Fibroblast of skin of right quadriceps (primary cell): ENCODE measurements at places on chromosomes 11 and 22.

- DNase-seq: no peak
Measured at GRCh38 chr22:21921184-21921721, 31.4 kb downstream of the PPM1F start.

DNA sequence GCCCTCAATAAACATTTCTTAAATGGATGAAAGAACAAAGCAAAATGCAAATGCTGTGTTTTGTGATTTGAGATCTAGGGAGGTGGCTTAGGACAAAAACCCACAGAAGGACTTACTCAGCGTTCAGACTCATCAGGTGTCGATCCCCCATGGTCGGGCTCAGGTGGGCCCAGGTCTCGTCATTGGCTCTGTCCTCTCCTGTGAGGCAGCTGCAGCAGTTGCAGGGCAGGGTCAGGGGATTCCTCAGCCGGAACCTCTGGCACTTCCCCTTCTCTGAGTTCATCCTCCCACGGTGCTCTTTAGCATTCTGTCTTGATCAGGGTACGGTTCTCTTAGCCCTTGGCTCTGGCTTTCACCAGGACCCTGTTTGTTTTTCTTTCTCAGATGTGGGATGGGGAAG is 14.0 kb upstream of the ACR start:
- DNase-seq: no peak

DNA sequence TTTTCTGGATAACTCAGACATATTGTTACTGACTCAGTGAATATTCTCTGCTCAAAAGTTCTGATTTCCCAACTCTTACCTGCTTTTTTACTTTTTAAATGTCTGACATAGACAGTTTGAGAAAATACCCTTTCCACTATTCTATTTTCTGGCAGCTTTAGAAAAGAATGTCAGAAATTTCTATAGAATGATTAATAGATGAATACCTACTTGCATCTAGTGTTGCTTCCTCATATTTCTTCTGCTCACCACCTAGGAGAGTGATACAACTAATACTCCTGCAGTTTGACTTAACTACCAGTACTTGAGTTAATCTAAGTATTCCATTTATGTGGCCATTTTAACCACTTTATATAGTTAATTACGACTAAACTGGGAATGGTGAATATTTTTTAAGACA is 55.2 kb downstream of the KDM2A start:
- DNase-seq: no peak

GRCh38 chr11:63687845-63688244 is 6.5 kb downstream of the RTN3 start:
- DNase-seq: no peak

DNA sequence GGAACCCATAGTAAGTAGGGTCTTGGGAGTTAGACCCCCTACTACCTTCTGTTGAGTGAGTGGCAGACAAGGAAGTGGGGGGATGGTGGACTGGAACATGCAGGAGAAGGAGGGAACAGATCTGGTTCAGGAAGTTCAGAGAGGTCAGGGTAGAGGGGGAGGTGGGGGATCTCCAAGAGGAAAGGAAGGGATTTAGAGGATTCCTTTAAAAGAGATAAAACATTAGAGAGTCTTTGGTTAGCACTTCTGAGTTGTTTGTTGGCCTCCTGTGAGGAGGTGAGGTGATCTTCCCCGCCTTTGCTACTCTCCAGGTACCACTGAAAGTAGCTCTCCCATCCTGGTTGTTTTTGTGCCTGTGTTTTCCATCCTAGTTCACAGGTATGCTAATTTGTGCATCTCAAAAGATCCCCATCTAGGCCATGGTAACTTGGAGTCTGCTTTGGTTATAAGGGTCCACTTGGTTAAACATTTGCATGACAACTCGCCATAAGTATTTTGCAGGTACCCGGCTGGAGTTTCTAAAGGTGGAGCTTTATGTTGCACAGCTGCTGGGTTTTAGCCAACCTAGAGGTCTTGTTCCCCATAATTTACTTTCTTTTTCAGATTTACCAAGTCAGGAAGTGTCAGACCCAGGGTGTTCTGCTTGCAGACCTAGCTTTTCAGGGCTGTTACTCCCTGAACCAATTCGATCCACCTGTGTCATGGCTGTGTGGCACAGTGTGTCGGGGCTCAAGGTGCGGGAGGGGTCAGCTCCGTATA is 79.3 kb upstream of the SORL1 start:
- no peak for DNase-seq

- no peak for DNase-seq
Measured at GRCh38 chr11:14593671-14594070, 49.9 kb upstream of the PDE3B start.

GRCh38 chr11:69540118-69541000 is 58.9 kb downstream of the LINC01488 start:
- DNase-seq: no peak

GRCh38 chr11:46242952-46243795 is 34.3 kb upstream of the CREB3L1 start:
- peak; percentile 99 for DNase-seq

- no peak for DNase-seq
Measured at GRCh38 chr11:87304412-87304811, 266.7 kb downstream of the TMEM135 start.

DNA sequence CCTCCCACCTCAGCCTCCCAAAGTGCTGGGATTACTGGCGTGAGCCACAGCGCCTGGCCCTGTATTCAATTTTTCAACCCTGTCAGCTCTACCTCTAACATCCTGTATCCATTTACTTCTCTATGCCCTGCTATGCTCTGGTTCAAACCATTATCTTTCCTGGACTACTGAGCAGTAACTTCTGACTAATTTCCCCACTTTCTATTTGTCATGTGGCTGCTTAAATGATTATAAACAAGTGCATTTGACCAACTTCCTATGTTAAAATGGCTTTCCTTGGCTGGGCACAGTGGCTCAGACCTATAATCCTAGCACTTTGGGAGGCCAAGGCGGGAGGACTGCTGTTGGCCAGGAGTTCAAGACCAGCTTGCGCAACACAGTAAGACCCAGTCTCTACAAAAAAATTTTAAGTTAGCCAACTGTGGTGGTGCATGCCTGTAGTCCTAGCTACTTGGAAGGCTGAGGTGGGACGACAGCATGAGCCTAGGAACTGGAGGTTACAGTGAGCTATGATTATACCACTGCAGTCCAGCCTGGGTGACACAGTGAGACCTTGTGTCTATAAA is 2.1 kb downstream of the MED19 start:
- no peak for DNase-seq

GRCh38 chr11:41954034-41954433 is 494.6 kb upstream of the LRRC4C start:
- DNase-seq: peak; percentile 88

DNA sequence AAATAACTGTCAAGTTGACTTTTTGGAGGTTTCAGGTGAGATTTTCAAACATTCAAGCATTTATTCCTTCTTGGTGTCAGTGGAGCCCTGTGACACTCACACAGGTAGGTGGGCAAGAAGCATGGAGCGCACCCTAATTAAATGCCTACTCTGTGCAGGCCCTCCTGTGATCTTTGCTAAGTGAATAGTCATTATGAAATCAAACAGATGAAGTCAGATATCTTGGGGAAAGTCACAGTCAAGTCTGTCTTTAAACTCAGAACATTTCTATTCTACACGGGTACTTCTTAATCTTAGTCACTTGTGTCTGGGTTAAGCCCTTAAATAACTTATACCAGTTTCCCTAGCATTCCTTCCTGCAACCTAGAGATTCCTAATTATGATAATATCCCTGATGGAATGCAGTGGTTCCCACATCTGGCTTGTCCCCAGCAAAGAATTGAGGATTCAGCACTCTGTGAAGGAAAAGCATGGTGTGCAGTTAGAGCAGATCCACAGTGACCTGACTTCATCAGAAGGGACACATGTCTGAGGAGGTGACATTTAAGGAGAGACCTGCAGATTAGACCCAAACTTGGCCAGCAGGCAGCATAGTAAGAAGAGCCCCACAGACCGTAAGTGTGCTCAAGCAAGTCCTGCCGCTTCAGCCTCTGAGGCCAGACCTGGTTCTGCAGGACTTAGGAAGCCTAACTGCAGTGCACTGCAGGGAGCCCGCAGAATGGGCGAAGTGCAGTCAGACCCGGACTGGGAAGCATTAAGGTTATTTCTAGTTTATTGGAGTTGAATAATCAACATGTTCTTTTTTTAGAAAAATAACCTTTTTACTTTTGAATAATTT is 85.3 kb upstream of the GAL start:
- DNase-seq: peak; percentile 40

DNA sequence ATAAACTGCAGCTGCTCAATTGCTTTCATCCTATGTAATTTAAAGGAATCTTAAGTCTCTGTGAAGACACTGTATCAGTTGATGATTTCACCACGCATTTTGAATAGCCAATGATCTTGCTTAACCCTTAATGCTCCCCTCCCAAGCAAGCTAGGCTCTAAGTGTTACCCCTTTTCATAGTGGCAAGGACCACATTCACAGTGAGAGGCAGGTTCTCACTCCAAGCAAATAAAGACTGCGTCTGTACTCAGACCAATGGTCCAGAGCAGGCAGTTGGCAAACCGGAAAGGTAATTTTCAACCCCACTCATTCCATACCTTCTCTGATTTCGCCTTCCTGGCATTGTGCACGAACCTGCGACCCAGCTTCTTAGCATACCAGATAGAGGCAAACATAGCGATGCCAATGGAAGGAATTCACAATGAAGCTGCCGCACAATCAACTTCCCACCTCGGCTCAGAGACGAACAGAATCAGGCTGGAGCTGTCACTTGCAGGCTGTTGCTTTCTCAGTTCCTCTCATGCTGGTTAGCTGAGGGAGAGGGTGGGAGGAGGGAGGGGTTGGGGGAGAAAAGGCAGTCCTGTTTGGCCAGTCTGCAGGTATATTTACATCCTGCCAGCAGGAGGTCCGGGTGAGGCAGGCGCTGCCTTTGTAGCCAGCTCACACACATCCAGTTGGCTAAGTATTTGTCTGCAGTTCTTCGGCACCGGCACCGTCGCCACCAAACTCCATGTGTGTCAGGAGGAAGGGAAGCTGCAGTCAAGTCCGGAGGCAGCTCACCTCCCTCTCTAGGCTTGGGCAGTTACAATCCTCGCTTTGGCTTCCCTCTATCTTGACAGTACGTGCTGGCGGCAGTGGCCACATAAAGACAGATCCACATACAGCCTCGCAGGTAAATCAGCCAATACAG is 1151.2 kb upstream of the CCDC90B start:
- DNase-seq: no peak

DNA sequence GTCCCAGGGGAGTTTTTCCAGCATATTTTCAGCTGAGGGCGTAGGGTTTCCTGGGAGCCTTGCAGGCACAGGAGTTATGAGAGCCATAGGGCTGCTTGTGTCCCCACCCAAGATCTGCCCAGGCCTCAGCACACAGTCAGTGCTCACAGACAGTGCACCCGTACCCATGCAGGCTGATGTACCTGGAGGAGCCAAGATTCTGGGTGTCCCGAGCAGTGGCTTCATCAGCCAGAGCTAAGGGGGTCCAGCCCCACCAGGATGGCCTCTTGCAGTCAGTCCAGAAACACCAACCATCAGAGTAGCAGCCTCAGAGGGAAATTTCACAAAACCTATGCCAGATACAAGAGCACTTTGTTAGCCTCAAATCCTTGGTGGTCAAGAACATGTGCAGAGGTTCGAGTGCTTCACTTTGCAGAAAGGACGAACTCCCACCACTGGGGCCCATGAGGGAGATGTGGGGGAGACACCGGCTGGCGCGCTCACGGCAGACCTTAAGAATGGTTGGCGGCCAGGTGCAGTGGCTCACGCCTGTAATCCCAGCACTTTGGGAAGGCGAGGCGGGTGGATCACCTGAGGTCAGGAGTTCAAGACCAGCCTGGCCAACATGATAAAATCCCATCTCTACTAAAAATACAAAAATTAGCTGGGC is 43.8 kb upstream of the RTL6 start:
- DNase-seq: no peak

- no peak for DNase-seq
Measured at GRCh38 chr22:49476176-49476575, 351.5 kb downstream of the BRD1 start.

DNA sequence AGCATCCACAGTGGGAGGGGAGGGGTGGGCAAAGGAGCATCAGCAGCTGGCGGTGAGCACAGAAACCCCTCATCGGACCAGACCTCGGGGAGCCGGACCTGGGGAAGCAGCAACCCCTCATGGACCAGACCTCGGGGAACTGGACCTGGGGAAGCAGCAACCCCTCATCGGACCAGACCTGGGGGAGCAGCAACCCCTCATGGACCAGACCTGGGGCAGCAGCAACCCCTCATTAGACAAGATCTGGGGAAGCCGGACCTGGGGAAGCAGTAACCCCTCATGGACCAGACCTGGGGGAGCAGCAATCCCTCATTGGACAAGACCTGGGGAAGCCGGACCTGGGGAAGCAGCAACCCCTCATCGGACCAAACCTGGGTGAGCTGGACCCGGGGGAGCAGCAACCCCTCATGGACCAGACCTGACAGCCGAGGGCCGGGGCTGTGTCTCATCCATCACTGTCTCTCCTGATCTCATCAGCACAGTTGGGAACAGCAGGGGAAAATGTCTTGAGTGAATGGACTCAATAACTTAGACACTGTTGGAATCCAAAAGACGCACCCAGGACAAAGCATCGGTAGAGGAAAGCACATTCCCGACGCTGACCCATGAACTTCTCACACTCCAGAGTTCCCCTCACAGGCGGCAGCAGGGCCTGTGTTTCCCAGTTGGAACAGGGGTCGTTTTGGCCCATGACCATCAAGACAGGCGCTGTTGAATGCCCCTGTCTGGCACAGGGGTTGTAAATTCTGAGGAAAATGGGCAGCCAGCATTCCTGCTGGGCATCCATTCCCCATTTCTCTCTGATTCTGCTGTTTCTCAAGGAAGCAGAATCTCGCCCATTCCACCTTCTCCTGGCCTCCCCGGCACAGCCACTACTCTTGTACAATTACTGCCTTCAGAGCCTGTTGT is 1494.6 kb downstream of the TBC1D22A start:
- no peak for DNase-seq
